ENCODE measurements at places on chromosomes 1 and 21.
A peak's percentile ranks its signal among the peaks of the same experiment; 100 is the strongest.

DNA sequence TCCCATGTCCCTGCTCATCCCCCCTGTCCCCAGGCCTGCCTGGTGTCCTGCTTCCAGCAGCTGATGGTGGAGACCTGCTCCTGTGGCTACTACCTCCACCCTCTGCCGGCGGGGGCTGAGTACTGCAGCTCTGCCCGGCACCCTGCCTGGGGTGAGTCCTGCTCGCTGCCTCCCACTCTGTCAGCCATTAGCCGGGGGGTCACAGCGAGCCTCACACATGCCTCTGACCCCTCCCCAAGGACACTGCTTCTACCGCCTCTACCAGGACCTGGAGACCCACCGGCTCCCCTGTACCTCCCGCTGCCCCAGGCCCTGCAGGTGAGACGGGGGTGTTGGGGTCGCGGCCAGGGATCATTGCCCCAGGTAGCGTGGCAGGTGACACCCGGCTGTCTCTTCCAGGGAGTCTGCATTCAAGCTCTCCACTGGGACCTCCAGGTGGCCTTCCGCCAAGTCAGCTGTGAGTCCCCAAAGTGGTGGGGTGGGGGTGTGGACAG, 10.0 kb downstream of the SCNN1D start:
- peak; percentile 77 for DNase-seq

DNA sequence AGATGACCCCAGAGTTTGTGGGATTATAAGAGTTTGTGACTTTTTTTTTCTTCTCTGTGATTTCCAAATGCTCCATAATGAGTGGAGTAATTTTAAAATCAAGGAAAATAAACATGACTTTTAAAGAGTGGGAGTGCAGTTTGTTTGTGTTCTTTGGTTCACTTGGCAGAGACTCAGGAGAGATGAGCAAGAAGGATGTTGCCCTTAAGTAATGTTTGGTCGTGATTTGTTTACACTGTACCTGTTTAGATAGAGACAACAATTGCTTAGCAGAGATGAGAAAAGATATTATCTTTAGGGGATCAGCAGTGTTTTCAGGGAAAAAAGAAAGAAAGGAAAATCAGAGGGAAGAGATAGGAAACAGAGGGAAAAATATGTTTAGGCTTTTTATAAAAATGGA, 170.8 kb downstream of the ADSS2 start:
- DNase-seq, result no peak

DNA sequence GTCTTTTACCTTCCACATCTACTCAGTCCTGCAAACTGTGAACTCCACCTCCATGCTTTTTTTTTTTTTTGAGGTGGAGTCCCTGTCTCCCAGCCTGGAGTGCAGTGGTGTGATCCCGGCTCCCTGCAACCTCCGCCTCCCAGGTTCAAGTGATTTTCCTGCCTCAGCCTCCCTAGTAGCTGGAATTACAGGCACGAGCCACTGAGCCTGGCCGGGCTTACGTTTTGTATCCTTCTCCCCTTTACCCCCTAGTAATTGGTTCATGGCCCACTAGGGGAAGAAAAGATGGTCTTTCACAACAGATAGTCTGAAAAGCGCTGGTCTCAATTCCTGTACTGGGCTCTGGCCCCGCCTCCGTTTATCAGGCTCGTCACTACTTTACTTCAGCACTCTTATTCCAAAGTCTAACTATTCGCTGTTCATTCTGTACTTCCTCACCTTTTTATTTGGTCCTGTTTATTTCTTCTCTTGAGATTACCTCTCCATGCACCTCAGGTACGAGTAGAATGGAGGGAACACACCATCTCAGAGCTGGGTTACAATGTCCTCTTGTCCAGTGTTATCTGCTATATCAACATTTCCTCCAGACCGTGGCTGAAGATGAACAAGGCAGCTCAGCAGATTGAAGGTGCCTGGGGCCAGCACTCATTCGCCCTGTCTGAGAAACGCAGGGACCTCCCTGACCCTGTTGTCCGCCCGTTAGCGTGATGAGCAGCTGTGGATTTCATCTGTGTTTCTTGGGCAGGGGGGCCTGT, 16.2 kb downstream of the CNST start:
- no peak for DNase-seq

DNA sequence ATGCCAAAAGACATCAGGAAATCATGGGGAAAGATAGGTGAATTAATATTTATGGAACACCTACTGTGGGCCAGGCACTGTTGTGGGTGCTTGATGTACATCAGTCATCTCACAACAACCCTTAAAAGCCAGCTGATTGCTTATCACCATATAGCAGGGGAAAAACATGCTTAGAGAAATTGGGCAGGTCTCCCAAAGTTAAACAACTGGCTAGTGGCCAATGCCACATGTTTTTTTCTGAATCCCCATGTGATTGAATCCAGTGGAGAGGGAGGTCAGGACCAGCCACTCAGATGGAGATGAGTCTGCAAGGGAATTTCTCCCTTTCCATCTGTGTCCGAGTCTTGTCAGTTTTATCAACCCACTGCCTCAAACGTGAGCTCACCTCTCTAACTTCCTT, 33.5 kb downstream of the UTP25 start:
- no peak for DNase-seq

DNA sequence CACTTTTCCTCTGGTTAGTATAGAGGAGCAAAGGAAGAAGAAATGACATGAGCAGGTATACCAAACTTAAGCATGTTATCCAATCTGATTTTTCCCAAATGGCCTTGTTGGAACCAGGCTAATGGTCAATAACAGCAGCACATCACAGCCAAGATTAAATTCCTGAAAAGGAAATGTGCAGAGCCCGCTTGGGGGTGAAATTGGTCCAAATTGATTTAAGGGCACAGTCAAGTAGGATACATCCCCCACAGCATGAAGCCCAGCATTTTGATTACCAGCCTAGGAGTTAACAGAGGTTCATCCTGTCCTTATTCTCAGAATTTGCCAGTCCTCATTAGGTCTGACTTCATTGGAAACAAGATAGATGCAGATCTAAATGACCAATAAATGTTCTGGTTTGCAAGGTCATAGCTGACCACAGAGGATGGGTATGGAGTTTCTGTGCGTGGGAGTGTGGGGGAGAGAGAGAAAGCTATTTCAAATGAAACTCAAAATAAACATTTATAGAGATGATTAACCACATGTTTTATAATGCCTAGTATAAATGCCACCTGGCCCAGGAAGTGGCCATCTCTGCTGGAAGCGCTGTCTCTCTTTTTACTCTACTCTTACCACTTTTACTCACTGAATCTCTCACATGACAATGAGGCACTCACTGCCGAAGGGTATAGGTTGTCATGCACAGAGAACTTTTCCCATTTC, 38.7 kb downstream of the RGS5 start:
- DNase-seq, result no peak

- DNase-seq, result no peak
Observed at GRCh38 chr1:185491604-185492003, 174.6 kb upstream of the IVNS1ABP start.

DNA sequence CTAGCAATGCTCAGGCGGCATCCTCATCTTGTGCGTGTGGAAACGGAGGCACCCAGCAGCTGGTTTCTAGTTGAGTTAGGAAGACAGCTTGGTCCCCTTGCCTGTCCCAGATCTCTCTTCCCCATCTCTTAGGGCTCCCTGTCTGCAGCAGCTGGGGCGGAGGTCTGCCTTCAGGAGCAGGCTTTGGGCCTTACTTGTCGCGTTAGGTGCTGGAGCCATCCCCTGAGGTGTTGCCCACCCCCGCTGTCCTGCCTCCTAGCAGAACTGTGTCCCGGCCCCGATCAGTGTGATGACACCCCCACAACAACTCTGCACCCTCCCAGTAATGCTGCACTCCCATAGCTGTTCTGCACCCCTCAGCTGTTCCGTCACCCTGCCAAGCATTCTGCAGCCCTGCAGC, 40.7 kb downstream of the UMODL1 start:
- no peak for DNase-seq

DNA sequence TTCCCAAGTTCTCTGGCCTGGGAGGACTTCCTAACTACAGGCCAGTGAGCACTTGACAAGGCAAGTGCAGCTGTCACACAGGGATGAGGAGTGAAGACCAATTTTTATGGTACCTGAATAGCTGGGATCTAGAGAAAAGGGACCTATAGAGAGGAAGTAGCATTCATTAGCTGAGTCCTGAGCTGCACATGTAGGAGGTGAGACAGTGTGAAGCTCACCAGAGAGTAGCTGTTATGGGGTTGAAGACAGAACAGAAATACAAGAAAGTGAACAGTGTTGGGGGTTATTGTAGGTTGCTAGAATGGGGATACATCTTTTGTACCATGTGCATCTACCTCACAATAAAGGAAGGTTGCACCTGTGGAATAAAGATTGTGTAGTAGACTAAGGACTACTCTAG, 37.7 kb upstream of the PYHIN1 start:
- no peak for DNase-seq

DNA sequence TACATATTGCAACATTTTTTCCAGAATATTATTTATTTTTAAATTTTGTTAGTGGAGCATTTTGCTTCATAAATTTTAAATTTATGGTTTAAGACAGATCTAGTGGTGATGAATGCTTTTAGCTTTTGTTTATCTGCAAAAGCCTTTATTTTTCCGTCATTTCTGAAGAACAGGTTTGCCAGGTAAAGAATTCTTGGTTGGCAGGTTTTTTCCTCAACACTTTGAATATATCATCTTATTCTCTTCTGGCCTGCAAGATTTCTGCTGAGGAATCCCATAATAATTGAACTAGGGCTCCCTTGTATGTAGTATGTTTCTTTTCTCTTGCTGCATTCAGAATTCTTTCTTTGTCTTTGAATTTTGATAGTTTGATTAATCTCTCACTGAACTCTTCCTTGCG, 50.8 kb upstream of the SAMD13 start:
- no peak for DNase-seq

DNA sequence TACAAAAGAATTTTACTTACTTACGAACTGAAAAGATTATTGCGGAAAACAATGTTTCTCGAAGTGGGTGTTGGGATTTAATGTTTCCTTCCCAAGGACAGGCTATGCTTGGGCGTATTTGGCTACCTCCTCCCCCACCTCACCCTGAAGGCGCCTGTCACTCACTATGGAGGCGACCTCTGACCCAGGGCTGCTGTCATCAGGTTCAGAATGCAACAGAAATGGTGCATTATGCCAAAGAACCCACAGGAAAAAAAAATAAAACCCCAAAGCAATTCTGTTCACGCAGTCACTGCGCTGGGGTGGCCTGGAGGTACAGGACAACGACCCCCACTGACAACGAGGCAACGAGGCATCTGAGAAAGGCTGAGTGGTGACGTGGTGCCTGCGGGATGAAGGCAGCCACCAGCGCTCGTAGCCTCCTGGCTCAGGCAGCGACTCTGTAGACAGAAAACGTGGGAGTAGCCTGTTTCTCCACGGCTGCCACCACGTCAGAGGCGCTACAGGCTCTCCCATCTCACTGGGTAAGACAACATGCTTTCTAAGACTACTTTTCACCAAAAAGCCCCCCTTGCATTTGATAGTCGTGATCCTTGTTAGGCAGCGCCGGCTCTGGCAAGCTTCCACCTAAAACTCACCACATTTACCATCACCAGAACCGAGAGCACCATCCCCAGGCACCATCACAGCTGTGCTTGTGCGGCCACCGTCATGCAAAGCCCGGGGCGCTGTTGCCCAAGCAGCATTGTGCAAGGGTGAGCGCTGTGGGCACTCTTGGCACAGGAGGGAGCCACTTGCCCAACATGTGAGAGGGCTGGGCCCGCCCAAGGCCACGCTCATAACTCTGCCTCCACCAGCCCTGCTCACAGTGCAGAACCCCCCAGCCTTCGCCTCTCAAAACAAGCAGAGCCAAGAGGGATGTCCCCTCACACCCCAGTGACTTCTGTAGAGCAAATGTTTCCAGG, 14.3 kb downstream of the NADK start:
- no peak for DNase-seq

GRCh38 chr1:228152097-228152917, 2.6 kb downstream of the GJC2 start:
- DNase-seq, result no peak

DNA sequence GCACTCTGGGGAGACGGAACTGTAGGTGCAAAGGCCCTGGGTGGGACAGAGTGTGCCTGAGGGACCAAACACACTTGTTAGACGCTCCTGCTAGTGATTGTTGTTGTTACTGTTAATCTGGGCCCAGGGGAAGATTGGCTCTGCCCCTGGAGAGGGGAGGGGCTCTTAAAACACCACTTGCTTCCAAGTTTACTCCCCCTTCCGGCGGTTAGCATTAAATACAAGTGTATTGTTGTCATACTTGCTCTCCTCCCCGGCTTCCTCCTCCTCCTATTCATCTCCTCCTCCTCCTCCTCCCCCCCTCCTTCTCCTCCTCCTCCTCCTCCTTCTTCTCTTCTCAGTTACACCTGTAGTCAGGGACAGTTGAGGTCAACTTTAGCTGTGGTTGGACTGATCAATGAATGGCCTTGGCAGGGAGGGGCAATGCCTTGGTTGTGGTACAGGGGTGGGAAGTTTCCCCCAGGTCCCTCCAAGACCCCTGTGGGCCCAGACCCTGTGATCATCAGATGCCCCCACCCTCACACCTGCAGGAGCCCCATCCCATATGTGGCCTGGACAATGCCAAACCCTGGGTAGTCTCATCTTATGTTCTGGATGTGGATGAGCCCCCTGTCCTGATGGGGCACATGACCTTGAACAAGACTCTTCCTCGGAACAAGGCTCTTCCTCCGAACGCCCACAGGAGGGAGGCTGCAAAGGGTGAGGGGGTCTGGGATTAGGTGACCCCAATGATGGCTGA, 217.3 kb downstream of the PTPRU start:
- no peak for DNase-seq

DNA sequence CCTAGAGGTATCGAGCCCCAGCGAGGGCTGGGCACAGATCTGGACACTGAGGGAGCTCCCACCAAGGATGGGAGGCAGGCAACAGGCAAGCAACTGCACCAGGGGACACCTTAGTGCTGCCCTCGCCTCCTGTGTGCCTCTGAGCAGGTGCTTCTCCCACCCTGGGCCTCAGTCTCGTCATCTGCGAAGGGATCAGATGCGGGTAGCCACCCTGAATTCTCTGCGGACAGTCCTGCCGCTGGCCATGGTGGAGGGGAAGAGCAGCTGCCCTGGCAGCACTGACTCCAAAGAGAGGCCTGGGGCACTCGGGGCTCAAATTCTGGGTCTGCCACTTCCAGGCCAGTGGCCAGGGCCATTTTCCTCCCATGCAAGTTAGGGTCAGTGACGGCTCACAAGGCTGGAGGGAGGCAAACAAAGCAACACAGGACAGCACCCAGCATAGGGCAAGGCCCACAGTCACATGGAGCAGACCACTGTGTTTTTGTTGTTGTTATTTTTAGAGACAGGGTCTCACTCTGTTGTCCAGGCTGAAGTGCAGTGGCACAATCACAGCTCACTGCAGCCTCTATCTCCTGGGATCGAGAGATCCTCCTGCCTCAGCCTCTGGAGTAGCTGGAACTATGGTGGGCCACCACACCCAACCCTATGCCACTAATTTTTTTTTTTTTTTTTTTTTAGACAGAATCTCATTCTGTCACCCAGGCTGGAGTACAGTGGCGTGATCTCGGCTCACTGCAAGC, 7.1 kb upstream of the SDC3 start:
- no peak for DNase-seq

GRCh38 chr1:24416666-24417391, 1.2 kb downstream of the NIPAL3 start:
- peak; percentile 61 for DNase-seq

GRCh38 chr1:109894823-109895719, 15.6 kb upstream of the CSF1 start:
- DNase-seq, result no peak

Data from CD4-positive, alpha-beta T cell (primary cell).